ENCODE measurements at places on chromosomes 4 and X.

- no peak for DNase-seq
Measured at GRCh38 chr4:156377036-156377710, 423.5 kb upstream of the CTSO start.

DNA sequence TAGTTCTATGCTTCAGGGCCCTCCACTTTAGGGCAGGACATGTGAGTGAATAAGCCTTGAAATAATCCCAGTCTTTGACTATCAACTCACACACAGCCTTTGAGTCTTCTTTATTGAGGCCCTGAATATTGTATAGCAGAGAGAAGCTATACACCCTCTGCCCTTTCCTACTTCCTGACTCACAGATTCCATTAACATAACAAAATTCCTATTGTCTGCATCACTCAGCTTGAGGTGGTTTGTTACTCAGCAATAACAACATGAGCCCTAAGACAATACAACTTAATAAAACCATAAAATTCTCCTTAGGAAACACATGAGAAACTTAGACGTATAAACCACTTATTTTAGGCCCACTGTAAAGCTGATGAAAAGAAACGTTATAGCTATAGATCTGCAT, 680.3 kb upstream of the DIAPH2 start:
- no peak for DNase-seq

DNA sequence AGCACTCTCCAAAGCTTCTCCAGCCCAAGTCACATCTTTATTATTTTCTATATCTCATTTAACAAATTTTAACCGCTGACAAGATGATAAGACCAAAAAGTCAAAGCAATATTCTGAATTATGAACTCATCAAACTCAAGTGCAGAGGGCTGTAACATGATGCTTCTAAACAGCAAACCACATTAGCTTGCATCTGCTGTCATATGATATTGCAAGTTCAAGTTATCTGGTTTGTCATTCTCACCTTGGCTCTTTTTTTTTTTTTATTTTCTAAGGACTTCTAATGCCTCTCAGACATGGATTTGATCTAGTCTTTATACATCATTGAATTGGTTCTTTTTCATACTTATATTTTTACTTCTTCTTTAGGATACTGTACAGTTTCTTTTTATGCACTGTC, 93.4 kb downstream of the SLC10A7 start:
- no peak for DNase-seq

- no peak for DNase-seq
Measured at GRCh38 chr4:172762895-172763294, 405.7 kb upstream of the GALNT7 start.

DNA sequence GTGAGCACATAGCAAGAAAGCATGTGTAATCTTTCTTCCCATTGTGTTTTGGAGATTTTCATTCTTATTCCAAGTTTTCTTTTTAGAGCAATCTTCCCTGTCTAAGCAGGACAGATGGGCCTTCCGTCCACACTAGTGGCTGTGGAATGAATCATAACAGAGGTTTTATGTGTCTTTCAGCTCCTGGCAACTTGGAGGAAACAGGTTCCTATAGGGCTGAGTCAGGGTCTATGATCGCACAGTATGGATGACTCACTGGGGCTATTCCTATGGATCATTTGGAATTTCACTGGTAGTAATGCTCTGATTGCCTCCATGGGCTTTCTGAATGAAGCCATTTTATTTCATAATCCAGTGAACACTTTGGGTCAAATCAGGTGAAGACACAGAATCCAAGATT, 51.8 kb upstream of the CBLL2 start:
- DNase-seq, result no peak

- DNase-seq, result no peak
Measured at GRCh38 chr4:18050448-18050847, 28.9 kb upstream of the LCORL start.

DNA sequence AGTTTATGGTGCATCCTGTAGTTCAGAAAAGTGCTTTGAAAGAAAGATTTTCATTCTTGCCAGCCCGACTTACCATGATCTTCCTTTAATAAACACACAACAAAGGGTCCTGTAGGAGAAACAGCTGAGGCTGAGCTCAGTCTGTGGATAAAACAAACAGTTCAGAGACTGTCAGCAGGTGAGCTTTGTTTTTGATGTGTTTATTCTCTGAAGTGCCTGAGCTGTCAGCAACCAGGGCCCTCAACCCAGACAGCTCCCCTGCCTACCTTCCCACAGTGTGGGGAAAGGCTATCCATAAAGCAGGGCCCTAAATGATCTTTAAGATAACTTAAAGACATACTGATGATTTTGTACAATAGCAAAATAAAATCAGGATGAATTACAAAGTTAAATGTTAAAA, 459.2 kb upstream of the GALNT7 start:
- no peak for DNase-seq

Measured in activated CD8-positive, alpha-beta memory T cell treated with anti-CD3 and anti-CD28 coated beads for 24 hours (primary cell).